Stimulated activated CD8-positive, alpha-beta memory T cell treated with anti-CD3 and anti-CD28 coated beads, Interleukin-4, amount 100 ng/mL, for 1 hour (primary cell): ENCODE measurements at places on chromosomes 11 and 22.

DNA sequence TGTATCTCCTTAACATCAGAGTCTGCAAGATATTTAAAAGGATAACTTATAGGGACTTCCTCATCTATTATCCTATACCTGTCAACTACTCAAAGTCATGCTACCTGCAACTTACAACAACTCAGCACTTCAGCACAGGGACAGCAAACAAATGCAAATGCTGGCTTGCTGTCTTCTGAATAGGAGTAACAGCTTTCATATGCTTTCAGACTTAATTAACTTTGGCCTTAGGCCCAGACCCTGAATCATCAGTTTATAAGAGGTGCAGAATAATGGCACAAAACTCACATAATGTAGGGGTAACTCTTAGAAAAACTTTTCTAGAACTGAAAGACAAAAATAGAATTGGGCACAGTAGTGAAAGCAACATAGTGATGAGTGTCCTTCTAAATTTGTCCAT is 953.4 kb downstream of the DLG2 start:
- DNase-seq: no peak

DNA sequence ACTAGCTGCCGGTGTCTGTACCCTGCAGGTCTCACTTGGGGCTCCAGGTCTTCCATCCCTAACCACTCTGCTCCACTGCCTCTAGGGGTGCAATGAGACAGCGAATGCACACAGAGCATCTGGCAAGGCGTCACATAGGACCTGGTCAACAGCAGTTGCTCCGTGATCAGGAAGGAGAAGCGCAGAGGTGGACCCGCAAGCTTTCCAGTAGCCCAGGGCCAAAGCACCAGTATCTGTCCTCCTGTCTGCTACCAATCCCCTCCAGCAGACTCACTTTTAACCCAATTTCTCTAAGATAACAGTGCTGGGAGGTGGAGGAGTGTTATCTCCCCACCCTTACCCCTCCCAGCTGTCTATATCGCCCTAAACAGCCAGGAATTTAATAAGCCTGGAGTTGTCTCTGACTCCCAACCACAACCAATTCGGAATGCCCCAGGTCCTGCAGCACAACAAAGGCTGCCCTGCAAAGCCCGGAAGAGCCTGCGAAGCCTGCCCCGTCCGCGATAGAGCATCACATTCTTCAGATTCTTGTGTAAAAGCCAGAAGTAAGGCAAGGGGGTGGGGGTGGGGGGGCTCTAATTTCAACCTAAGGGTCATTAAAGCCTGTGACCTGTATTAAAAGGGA is 19.3 kb downstream of the MYH9 start:
- no peak for DNase-seq

GRCh38 chr22:32987081-32987631 is 71.0 kb downstream of the SYN3 start:
- DNase-seq: no peak

DNA sequence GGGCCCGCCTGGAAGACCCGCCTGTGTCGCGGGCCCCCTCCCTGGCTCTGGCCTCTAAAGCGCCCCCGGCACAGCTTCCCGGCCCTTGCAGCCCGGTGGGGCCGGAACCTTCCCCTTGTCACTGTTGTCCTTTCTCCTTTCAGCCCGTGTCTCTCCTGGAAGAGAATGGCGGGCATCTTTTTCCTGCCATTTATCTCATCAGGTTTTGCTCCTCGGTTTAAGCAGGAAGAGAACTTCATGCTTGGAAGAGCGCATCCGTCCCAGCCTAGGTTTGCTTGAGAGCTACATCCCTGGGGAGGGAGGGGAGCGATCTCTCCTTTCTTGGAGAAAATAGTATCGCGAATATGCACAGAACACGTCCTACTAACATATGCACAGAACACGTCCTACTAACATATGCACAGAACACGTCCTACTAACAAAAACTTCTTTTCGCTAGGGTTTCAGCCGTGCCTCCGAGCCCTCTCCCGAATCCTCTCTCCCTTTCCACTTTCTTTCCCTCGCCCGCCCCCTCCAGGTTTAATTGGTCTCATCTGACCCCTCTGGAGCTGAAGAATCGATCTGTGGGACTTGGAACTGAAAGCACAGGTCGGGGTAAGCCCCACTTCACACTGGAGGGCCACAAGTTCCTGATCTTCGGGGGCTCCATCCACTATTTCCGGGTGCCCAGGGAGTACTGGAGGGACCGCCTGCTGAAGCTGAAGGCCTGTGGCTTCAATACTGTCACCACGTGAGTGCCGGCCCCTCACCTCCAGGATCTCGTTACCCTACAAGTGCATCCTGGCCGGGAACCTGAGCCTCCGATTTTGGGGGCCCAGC is 1.2 kb downstream of the GLB1L3 start:
- DNase-seq: no peak

- DNase-seq: no peak
Measured at GRCh38 chr22:31616315-31616980, 45.6 kb downstream of the PISD start.

- DNase-seq: no peak
Measured at GRCh38 chr11:67564230-67564629, 19.4 kb upstream of the GSTP1 start.

- DNase-seq: no peak
Measured at GRCh38 chr11:73999581-74000306, 9.1 kb downstream of the UCP3 start.

- no peak for DNase-seq
Measured at GRCh38 chr11:78630561-78631303, 56.1 kb upstream of the NARS2 start.
